Activated CD4-positive, CD25-positive, alpha-beta regulatory T cell treated with anti-CD3 and anti-CD28 coated beads, Interleukin-2, amount 50 U/mL, for 16 hours (primary cell): ENCODE measurements at places on chromosomes 1 and 21.

GRCh38 chr1:147834181-147834580 is 68.4 kb upstream of the GJA8 start:
- DNase-seq: no peak

- no peak for DNase-seq
Measured at GRCh38 chr1:220841293-220841692, 38.0 kb upstream of the HLX start.

DNA sequence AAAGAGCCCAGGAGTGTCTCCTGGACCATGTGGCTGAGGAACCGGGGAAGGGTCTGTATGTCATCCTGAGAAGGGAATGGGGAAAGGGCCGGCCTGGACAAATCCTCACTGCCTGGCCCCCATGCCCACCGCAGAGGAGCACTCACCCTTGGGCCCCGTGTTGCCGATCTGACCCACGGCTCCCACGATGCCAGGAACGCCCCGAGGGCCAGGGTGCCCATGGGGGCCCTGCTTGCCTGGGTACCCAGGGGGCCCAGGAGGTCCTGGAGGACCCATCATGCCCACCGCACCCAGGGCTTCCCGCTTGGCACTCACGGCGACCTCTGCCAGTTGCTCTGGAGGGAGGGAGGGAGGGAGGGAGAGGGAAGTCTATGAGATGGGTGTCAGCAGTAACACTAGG is 14.6 kb downstream of the COL9A2 start:
- DNase-seq: no peak

DNA sequence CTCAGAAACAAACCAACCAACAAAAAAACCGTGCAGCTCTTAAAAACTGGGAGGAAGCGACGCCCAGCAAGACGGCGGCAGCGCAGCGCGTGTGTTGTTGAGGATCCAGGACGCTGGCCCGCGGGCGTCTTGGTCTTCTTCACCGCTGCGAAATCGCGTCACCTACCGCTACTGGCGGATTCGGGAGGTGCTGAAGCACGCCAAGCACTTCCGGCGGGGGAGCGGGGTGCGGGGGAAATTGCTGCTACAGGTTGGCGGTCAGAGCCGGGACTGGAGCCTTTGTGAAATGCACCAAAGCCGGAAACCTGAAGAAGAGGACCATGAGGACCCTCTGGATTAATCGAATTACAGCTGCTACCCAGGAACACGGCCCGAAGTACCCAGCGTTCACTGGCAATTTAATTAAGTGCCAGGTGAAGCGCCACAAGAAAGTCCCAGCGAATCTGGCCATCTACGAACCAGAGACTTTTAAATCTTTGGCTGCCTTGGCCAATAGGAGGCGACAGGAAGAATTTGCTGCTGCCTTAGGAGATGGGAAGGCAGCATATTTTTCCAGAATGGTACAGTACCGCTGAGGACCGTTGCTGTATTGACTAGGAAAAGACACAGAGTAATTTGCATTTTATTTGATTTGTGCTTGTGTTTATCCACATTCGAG is 11.9 kb upstream of the RIPPLY3 start:
- no peak for DNase-seq

DNA sequence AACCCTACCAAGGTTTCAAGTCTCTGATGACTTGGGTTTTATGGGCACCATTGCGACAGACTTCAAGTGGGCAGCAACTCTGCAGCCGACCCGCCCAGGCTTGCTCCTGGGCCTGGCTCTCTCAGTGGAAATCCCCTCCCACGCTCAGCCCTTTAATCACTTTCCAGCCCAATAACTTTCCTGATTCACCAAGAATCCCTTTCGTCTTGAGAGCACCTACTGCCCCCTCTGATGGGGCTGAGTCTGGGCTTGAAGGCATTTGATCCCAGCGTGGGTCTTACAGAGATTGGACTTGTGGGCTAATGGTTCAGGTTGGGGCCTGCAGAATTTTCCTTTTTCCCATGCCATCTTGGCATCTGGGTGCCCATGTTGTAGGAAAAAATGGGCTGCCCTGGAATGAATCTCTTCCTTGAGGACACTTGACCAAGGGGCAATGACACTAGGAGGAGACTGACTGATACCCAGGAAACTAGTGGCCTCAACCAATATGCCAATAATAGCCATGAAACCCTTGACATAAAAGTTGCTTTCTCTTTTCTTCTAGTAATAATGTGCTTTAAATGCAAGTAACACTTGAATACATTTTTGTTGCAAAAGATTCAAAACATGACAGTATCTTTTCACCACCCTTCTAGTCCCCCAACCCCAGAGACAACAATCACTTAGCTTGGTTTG is 7.8 kb upstream of the PHLDA3 start:
- no peak for DNase-seq

DNA sequence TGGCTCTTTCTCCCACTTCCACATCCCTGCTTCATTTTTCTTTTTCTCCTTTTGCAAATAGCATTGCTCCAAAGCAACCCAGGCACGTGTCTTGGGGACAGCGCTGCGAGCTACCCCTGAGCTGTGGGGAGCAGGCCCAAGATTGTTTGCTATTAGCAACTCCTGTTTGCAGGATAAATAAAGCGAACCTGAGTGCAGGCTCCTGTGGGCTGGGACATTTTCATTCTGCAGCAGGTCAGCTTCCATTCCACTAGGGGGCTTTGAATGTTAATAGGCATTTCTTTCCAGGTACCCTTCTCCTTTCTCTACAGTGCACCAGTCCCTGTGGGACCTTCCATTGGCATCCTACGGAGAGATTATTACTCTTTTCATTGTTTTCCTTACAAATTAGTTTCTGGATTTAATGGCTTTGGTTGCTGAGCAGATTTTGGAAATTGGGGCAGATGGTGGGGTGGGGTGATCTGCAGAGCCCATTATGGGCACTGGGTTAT is 54.0 kb downstream of the OLFML3 start:
- DNase-seq: no peak

DNA sequence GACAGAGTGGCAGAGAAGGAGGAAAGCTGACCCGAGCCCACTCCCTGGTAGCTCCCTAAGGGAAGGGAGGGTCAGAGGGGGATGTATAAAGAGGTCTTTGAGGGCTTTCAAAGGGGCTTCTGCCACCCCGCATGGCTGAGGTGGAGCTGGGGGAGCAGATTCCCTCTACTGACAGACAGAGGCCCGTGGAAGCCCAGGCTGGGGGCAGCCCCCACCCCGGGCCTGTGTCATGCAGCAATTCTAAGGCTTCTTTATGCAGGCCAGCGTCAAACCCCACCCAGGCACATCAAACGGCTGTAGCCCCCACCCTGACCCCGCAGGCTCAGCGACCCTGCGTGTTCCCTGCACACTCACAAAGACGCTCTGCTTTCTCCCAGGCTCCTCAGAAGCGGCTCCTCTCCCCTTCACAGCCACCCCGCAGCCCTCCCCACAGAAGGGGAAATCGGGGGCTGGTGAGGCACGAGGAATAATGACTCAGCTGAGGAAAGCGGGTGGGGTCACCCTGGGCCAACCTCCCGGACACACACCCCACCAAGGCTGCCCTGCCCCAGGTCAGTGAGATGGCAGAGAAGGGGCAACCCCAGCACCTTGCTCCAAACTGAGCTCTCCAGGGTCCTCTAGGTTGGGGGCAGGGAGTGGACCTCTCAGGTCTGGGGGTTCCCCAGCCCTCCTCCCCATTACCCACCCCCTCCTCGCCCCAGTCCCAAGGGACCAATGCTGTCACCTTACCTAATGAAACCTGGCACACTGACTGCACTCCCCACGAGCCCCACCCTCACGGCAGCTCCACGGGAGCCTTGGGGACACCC is 10.8 kb downstream of the SLC45A3 start:
- no peak for DNase-seq

DNA sequence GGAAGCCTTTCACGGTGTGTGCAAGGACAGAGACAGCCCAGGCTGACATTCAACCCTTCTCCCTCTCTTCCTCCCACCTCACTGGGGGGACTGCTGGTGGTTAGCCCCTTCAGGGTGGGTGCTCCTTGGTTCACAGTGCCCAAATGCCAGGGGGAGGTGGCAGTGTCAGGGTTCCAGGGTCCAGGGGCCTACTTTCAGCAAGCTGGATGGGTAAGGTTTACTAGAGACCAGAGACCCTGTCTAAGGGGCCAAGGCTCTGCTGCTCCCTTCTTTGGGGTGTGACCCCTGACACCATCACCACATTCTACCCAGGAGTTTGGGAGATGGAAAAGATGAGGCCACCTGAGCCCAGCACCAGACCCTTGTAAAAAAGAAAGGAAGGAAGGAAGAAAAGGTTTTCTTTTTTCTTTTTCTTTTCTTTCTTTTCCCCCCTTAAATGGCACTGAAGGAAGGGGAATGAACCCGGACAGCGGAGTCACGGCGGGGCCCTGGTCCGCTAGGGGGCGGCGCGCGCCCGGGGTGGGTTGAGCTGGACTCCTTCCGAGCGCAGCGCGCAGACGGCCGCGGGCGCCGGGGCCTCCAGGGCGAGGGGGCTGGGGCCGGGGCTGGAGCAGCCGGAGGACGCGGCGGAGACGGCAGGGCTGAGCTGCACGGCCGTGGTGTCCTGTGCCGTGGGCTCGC is 18.8 kb downstream of the KNCN start:
- peak; percentile 32 for DNase-seq

DNA sequence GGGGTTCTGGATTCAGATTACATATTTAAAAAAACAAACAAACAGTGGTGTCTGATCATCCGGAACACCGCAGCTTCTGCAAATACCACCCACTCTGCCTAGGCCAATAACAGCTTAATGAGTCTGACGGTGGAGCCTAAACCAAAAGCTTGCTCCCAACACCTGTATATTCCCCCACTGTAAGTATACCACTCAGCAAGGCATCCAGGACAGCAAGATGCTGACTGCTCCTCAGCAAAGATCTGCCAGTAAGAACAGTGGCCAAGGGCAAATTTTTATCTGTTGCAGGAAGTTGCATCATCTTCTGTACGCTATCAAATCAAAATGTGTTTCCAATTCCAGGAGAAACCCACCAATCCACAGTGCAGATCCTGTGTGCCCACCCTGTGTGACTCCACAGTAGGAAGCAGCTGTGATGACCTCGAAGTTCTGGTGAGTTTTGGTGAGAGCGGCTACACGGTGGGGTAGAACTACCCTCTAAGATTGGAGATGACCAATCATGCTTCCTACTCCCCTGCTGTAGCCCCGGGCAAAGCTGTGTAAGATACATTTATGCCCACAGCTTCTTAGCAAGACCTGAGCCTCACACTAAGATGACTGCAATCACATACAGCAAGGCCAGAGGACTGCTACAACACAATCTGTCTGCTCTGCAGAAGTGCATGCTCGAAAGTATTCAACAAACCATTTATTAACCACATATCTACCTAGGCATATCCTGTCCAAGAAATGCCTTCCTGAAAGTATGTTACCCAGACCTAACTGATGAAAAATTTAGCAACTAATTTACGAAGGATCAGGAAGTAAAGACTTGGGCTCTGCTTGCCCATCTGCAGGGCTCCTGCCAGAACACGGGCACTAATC is 30.5 kb downstream of the SIPA1L2 start:
- no peak for DNase-seq

DNA sequence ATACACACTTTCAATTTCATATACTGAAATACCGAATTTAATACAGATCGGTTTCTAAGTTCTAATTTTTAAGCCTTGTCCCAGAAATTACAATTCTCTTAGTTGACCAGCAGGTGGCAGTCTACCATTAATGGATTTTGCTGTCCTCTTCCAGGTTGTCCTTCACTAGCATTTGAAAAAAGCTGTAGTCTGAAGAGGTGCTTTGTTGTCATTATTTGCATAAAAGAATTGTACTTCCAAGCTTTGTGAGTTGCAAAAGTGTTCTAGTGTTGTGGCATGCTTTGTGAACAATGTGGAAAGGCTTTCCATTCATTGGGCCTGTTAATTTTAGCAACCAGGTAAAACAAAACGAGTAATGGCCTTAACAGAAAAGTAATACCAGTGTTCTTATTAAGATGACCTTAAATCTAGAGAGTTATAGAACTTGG is 193.6 kb downstream of the RPS6KC1 start:
- no peak for DNase-seq

DNA sequence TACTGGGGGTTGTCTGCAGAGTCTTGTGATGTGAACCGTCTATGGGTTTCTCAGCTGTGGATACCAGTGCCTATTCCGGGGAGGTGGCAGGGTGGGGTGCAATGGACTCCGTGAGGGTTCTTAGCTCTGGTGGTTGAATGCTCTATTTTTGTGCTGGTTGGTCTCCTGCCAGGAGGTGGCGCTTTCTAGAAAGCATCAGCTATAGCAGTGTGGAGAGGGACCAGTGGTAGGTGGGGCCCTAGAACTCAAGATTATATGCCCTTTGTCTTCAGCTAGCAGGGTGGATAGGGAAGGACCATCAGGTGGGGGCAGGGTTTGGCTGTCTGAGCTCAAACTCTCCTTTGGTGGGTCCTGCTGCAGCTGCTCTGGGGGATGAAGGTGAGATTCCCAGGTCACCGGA is 127.3 kb upstream of the PLD5 start:
- DNase-seq: no peak

DNA sequence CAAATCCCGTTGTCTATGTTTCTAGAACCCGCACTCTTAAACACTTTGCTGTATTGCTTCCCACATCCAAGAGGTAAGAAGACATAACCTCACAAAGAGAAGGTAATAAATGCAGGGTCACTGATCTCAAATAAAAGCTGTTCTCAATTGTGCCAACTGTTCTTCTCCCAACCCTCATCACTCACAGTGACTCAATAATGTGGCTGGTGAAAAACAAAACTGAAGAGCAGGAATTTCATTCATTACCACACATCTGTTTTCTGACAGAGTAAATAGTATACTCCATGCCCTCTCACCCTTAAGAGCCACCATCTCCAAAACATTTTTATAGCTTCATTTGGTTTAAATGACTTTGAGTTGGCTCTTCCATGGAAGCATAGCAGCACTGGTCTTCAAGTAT is 6.2 kb upstream of the ERICH3 start:
- no peak for DNase-seq

DNA sequence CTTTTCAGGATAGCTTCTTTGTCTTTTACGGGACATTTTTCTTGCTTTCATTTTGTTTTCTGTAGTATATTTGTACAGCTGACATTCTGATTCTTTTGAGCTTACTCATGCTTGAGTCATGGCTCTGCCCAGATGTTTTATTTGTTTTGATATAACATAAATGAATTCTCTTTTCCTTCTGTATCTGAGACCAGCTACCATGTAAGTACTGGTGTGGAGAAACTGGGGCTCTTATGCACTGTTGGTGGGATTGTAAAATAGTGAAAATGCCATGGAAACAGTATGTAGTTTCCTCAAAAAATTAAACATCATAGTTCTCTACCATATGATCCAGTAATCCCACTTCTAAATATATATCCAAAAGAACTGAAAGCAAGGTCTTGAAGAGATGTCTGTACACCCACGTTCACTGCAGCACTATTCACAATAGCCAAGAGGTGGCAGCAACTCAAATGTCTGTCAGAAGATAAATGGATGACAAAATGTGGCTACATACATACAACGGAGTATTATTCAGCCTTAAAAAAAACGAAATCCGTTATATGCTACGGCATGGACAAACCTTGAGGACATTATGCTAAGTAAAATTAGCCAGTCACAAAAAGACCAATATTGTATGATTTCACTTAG is 61.4 kb downstream of the EIF2B3 start:
- DNase-seq: no peak

- no peak for DNase-seq
Measured at GRCh38 chr21:21955204-21955603, 957.0 kb downstream of the NCAM2 start.
